ENCODE measurements at places on chromosomes 12 and 14.

- DNase-seq = no peak
These were observed 79.2 kb upstream of the BTG1 start for GRCh38 chr12:92224685-92225331.

DNA sequence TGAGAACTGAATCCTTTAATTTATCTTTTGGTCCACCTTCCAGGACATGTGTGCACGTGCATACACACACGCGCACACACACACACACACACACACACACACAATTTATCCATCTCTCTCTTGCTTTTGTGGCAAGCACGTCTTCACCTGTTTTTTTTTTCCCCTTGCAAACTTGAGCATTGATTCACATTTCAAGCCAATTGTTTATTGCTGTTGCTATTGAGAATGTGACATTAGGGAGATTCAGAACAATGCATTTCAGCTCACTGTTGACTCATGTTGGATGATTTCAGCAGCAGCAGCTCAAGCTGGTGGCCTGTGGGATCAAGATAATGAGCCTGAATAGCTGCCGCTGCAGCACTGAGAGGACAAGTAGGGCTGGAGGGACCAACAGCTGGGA is 128.9 kb downstream of the SNAPC1 start:
- no peak for DNase-seq

GRCh38 chr12:99020871-99021270 is 375.8 kb downstream of the APAF1 start:
- no peak for DNase-seq

DNA sequence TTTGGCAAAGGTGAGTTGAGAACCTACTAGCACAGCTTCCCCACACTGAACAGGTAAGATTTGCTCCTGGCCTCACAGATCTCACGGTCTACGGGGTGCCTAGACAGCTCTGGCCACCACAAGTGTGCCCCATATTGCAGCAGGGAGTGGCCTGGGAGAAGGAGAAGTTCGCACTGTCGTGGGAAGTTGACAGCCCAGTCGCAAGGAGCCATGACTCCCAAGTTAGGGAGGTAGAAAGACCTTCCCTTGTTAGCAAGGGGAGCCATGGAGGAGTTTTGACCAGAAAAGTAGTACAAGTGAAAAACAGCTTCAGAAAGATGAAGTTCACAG is 316.3 kb downstream of the BCL11B start:
- DNase-seq = no peak

DNA sequence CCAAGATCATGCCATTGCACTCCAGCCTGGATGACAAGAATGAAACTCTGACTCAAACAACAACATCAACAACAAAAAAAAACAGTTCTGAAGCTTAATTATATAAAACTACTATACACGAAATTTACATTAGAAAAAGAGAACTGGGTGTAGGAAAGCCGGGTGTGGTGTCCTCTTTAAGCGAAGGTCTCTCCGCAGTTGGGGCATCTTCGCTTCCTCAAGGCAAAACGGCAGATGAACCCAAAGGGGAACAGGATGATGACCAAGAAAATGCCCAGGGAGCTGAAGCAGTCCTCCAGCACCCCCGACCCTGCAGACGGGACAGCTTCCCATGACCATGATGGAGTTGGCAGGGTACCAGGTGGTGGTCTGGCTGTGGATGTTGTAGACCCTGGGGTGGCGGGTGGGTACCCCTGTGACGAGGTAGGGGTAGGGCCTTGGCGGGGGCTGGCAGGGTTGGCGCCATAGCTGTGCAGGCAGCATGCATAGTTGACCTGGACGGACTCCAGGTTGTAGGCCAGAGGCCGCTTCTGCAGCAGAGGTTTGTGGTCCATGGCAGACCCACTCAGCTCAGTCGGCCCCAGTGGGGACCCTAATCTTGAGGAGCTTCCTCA is 18.2 kb upstream of the BCAT1 start:
- no peak for DNase-seq

- DNase-seq = no peak
These were observed 13.8 kb upstream of the SLCO1C1 start for GRCh38 chr12:20681334-20681733.

DNA sequence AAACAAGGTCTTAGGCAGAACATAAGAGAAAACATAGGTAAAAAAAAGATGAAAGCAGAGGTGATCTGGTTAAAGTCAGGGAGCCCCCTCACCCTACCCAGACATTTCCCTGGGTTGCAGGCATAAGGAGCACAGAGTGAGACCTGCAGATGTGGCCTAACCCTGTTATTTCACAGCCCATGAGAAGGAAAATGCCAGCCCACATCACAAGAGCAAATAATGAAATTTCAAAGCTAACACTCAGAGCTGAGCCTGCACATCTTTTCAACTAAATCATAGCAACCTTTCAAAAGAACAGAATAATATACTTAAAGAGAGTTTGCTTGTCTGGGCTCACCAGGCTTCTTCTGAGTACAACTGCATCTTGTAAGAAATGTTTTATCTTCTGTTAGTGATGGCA is 295.4 kb downstream of the RPAP3 start:
- no peak for DNase-seq

DNA sequence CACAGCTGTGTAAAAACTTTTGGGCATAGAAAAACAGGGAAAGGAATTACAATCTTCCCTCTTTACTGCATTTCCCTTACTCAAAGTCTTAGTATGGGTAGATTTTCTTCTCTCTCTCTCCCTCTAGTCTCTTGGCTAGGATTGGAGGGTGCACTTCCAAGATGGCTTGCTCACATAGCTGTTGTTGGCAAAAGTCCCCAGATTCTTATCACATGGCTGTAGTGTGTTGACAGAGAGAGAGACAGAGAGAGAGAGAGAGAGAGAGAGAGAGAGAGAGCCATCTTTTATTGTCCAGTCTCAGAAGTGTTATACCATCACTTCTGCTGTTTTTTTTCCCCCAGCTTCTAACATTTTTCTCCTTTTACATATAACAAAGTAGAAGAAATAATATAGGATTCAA is 6.3 kb upstream of the OR4E2 start:
- DNase-seq = no peak

DNA sequence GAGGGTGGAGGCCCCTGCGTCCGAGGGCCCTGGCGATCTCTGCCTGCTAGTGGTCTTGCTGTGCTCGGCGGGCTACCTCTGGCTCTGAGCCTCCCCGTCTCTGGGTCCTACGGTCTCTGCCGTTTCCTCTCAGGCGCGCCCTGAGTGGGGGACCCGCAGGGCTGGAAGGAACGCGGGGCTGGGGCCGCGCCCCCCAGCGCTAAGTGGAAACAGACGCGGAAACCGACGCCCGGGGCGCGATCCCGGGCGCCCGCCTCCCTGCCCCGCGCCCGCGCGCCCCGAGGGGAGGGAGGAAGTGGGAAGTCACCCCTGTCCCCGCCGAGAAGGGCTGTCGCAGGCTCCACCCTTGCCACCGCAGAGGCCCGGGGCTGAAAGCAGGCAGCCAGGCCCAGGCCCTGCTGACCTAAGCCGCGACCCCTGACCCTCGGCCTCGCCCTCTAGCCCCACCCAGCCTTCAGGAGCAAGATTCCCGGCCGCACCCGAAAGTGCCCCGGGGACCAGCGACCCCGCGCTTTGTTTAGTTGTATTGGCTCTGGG is 831 bp downstream of the CRIP1 start:
- no peak for DNase-seq

DNA sequence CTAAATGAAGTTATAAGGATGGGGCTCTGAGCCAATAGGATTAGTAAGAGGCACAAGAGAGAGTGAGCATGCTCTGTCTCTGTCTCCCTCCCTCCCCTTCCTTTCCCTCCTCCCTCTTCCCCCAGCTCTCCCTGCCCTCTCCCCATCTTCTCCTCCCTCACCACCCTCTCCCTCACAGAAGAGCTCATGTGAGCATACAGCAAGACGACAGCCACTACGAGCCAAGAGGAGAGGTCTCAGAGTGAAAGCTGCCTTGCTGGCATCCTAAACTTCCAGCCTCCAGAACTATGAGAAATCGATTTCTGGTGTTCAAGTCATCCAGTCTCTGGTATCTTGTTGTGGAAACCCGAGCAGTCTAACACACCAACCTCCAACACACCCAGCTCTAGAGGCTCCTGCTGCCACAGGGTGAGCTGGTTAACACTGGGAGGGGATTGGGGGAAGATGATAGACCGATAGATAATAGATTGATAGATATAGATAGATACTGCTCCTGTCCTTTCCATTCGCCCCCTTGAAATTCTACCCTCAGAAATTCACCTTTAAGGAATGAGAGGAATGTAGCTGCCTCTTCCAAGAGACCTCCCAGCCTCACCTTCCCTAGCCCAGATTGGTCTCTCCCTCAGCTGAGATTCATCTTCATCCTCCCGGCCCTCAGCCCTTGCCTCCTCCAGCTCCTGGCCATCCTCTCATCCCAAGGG is 25.8 kb upstream of the ACTN1 start:
- DNase-seq = no peak

DNA sequence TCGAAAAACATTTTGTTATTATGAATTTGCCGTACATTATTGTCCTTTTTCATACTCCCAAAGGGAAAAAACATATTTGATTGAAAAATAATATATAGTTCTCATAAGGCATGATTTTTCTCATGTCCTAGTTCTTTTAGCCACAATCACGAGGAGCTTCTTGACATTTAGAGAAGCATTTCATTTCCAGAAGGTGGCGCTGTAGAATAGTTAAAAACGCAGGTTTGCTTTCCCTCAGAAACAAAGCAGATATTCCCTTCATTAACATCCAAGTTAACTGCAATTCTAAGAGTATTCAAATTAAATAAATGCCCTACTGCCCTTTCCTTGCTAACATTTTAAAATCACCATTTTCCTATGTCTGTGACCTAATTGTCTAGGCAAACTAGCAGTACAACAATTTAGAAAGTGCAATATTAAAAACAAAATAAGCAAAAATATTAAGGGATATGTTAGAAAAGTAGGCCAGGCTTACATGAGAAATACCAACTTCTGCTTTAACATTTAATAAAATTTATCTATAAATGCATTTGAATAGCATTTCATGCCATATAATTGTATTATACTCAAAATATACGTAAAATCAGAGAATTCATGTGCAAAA is 10.9 kb upstream of the PIK3C2G start:
- DNase-seq = no peak

DNA sequence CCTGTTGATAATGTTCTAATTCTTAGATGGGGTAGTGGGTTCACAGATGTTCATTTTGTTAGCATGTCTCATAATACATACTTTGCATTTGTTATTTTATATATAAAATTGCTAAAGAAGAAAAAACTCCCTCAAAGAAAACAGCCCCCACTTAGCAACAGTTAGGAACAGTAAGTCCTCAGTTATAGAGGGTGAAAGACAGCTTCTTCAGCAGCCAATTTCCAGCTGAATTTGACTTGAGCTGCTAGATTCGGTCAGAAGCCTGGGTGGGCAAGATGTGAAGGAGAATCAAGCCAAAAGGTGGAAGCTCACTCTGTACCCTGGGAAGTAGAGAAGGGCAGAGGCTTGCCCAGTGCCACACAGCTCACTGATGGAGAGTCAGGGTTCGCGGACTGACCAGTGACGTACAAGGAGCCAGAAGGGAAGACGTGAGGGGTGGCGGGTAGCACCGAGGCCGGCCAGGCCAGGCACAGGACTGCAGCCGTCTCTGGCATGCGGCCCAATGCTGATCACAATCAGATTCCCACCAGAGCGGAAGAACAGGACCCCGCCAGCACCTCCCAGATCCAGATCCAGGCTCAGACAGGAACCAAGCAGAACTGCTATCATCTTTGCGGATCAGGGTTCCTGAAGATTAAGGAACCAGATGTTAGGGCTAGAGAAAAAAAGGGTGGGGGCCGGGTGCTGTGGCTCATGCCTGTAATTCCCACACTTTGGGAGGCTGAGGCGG is 30.4 kb upstream of the VWF start:
- DNase-seq = no peak

All from stimulated activated CD8-positive, alpha-beta memory T cell treated with anti-CD3 and anti-CD28 coated beads, Interleukin-7, amount 100 ng/mL, for 1 hour (primary cell).